Foreskin keratinocyte (primary cell): ENCODE measurements at places on chromosomes 1 and 21. TPM values are rescaled to one million over a fixed set of nuclear protein-coding genes. Genes with fewer than 3 reads are reported as not detected.

Gene CRYAA
- not detected in 2 replicates for total RNA-seq

DNA sequence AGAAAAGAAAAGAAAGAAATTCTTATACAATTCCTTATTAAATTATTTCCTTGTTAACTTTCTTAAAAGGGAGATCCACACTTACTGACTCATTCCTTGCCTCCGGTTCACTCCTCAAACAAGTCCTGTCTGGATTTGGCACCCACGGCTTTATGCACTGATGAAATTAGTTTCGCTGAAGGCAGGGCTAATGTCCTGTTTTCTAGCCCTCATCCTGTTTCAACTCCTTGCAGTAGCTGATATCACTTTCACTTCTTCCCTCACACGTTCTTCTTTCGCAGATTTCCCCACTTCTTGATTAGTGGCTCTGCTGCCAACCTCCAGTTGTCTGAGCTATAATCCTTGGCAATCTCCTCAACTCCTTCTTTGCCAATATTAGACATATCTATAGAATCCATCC is 215.2 kb downstream of the URB2 start:
- DNase-seq = peak; percentile 82

Gene GPR25
- not detected in 2 replicates for total RNA-seq

Gene PAFAH2
- total RNA-seq = 9.1 and 9.6 TPM in 2 replicates
